T-cell (primary cell): ENCODE measurements at places on chromosomes 3 and 15.

GRCh38 chr3:125582707-125583106 lies 12.6 kb downstream of the OSBPL11 start:
- no peak for DNase-seq

DNA sequence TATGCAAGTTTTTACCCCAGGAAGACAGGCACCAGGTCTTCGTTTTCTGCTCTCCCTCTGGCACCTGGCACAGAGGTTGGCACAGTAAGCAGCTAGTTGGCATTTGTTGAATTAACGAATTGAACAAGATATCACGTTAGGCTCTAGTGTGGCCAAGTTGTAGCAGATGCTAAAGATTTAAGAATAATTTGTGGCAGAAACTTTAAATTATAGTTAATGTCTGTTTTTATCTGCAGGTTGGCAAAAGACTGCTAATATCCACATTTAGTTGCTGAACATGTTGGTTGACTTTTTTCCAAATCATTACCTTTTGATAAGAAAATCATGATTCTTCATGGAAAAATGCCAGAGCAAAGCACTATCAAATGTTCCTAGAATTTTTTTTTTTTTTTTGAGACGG lies 8.1 kb downstream of the CHRNA5 start:
- no peak for DNase-seq

DNA sequence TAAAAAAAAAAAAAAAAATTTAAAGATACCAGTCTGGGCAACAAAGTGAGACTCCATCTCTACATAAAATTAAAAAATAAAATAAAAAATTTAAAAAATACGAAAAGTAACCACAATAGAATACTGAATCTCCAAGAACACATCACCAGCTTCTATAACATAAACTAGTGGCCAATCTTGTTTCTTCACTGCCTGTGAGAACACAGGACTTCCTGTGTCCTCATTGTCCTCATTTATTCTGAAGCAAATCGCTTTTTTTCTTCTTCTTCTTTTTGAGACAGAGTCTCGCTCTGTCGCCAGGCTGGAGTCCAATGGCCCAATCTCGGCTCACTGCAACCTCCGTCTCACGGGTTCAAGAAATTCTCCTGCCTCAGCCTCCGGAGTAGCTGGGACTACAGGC lies 28.6 kb upstream of the RAB7A start:
- no peak for DNase-seq

DNA sequence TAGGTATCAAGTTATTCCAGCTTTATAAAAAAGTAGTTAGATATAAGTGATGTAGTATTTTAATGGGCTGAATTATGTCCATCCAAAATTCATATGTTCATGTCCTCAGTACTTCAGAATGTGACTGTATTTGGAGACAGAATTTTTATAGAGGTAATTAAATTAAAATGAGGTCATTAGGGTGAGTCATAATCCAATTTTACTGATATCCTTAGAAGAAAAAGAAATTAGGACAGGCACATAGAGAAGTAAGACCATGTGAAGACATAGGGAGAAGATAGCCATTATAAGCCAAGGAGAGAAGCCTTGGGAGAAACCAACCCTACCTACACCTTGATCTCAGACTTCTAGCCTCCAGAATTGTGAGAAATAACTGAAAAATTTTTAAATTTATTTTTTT lies 30.3 kb downstream of the RAP2B start:
- DNase-seq, result no peak

- no peak for DNase-seq
Observed at GRCh38 chr3:139521816-139522215, 17.7 kb downstream of the RBP1 start.

DNA sequence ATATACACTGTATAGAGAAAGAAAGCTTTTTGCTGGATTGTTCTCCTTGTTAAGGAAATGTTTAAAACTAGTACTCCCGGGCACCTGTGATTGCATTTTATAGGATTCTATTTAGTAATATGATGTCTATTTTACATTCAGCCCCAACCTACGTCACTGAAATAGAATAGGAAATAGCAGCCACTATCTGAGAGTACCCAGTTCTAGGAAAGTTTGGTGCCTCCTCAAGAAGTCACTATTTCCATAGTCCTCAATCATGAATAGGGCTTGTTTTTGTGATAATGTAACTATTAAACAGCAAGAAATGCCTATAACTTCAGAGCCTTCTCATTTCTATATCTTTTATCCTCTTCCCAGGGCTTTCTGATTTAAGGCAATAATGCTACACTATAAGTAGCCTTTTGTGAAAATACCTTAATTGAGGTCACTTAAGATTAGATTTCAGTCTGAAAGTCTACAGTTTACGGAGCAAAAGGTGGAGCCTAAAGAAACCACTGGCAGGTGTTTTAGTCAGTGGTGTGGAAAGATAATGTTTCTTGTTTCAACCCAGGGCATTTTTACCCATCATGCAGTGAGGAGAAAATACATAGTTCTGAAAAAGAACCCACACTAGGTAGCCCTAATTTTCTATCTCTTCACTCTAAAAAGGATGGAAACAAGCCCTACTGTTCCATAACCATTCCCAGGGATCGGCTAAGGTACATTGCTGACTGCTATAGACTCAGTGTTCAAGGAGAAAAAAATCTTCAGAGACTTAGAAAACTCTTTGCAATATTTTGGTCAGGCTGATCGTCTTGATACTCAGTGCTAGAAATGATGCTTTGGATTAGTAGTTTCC lies 38.7 kb downstream of the TIGIT start:
- no peak for DNase-seq

DNA sequence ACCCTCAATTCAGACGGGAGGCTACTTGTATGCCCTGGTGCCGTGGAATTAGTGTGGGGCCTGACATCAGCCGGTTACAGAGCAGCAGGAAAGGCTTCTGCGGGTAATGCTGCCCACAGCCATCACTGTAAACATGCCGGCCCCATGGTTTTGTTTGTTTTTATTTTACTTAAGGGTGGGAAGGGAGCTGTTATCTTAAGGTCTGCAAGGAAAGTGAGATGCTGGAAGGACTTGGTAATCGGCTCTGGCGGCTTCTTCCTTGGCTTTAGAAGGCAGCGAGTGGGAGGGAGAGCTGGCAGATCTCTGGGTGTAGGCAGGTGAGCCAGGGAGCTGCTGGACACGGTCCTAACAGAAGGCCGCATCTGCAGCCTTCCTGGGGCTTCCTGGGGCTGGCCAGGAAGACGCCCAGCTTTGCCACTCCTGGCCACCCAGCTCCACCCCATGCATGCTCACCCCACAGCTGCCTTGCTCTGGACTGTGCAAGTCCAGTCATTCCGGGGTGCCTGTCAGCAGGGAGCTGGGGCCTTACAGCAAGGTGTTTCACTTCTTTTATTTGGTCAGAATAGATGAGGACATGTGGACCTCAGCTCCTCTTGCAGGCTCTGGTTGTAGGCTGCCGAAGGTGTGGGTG lies 54.1 kb upstream of the FURIN start:
- DNase-seq, result no peak

DNA sequence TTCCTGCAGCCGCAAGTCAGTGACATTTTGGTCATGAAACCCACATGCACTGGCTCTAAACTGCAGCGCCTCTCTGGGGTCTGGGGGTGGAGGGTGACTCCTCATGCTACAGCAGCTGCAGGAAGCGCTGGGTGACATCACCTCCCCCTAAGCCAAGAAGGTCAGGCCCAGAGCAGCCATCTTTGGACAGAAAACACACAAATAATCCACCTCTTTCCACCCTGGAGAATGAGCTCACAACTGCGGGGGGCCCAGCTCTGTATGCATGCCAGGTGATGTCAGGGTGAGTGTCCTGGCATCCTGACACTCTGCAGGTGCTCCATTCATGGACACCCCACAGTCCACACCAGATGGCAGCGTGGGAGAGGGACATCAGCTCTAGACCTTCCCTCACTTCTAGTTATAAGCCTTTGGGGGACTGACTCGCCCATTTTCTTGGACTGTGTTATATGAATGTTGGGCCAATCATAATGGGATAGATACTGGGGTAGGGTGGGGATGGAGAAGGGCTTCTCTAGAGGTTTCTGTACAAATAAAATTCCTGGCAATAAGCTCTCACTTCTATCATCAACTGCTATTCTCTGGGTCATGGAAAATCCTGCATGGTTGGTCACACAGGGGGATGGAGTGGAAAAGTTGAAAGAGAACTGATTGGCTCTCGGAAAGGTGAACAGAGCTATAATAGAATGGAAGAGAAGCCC lies 70.7 kb upstream of the THBS1 start:
- DNase-seq, result no peak

DNA sequence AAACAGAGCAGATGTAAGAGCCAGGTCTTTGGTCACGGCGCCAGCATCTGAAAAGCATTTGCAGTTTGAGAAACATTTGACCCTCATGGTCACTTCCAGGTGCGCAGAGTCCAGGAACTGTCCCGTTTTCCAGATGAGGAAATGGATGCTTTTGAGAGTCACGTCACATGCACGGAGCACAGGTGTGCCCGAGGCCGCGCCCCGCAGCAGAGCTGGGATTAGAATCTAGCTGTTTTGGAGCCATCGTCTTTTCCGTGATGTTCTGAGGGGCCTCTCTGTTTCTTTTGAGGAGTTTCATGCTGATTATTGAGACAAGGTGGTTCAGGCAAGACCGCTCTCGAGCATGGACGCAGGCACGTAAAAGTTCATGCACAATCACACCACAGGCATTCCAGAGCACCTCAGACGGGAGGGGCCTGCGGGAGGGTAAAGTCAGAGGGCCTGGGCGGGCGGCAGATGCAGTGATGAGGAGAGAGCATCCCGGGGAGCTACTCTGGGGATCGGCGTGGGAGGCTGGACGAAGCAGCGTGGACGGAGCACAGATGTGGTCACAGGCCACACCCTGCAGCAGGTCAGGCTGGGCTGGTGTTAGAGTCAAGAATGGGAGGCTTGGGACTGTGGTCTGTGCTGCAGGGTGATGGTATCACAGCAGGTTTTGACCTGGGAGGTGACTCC lies 139.2 kb upstream of the MEF2A start:
- DNase-seq, result no peak

DNA sequence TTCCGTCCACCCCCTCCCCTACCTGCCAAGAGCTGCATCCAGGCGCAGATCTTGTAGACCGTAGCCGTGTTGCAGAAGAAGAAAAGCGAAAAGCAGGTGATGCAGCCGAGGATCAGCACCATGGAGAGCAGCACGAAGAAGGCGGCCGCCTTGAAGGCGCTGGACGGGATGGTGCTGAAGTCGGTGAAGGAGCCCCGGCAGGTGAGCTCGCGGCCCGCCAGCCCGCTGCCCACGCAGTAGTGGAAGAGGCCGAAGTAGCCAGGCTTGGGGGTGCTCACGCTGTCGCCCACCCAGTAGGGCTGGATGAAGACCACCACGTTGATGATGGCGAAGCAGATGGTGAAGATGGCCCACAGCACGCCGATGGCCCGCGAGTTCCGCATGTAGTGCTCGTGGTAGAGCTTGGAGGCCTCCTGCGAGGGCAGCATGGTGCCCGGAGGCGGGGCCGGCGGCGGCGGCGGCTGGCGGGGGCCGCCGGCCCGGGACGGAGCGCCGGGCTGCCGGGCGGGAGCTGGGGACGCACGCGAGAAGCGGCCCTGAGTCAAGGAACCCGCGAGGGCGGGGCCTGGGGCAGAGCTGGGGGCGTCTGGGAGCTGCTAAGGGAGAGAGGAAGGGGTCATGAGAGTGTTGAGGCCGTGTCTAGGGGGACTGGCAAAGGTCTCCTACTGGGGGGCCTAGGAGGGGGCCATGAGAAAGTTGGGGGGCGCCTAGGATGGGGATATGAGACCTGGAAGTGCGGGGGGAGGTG lies 1.2 kb downstream of the LHFPL4 start:
- DNase-seq, result peak; percentile 39

DNA sequence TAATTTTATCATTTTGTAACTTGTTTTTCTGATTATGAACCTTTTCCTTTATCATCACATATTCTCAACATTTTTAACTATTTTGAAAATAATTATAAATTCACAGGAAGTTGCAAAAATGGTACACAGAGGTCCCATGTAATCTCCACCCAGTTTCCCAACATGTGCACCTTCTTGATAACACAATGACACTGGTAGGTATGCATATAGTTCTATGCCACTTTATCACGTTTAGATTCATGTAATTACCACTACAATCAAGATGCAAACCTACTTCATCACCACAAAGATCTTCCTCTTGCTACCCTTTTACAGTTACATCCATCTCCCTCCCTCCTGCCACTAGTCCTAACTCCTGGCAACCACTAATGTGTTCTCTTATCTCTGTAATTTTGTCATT lies 413.9 kb downstream of the SHQ1 start:
- no peak for DNase-seq
